ENCODE measurements at places on chromosomes 5 and 9.

DNA sequence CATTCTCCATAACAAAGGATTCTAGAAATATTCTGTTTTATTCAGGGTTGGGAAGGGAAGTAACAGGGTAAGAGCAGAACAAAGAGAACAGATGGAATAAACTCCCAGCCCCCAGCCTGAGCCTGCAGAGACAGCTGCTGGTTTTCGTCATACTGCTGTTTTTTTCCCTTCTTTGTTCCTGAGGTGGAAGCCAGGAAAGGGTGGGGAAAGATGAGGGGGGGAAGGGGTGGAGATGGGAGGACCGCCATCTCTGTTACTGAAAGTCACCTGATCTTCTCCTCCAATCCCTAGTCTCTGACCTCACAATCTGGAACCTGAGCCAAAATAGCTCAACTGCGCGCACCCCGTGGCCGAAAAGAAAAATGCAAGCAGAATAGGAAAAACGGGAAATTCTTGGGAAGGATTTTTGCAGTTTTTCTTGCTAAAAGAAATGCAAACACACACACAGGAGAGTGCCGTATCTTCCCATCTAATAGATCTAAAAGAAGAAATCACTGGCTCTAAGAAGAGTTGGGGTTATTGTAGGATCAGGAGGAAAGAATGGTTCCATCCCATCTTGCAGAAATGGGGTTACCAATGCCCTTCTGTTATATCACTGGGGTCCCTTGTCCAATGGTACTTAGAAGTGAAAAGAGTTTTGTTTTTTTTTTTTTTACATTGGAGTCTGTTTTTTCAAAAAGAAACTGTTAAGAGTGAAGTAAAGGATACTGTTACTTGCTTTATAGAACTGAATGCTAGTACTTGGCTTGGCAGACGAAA lies 57.9 kb downstream of the DIAPH1 start:
- DNase-seq = no peak

DNA sequence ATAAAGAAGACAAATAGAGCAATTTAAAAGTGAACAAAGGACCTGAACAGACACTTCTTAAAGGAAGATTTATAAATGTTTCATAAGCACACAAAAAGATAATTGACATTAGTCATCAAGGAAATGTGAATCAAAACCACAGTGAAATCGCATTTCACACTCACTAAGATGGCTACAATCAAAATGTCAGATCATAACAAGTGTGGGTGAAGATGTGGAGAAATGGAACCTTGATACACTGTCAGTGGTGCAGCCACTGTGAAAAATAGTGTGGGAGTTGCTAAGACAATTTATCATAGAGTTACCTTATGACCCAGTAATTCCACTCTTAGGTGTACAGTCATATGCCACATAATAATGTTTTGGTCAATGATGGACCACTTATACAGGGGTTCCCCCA lies 54.5 kb upstream of the HTR4 start:
- DNase-seq = no peak

GRCh38 chr5:113068559-113068958 lies 92.0 kb downstream of the DCP2 start:
- no peak for DNase-seq

- DNase-seq = no peak
These were observed 19.3 kb downstream of the HK3 start for GRCh38 chr5:176879663-176880361.

DNA sequence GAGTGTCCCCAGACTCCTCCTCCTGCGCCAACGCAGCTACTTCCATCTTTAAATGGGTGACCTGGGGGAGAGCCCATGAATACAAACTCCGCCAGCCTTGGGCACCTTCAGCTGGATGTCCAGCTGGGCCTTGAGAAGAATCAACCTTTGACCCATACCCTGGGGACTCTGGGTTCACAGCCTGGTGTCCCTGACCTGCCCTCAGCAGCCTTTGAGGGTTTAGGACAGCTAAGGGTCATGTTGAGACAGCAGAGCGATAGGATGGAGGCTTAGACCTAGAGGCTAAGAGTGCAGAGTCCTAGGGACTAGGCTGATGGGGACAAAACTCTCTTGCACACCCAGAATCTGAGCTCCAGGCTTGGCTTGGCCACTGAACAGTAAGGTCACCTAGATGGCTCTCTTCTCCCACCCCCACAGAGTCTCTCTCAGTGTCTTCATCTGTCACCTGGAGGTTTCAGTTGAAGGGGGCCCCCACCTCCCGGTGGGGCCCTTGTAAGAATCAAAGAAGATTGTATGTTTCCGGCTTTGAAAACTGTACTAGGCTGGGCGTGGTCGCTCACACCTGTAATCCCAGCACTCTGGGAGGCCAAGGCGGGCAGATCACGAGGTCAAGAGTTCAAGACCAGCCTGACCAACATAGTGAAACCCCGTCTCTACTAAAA lies 6.7 kb upstream of the AQP3 start:
- DNase-seq = no peak

GRCh38 chr9:107632216-107632615 lies 142.6 kb upstream of the KLF4 start:
- DNase-seq = no peak

- no peak for DNase-seq
These were observed 138.6 kb upstream of the SPEF2 start for GRCh38 chr5:35478856-35479682.

GRCh38 chr5:936149-937144 lies 43.8 kb downstream of the TRIP13 start:
- DNase-seq = no peak

GRCh38 chr9:84304166-84304565 lies 36.4 kb downstream of the SLC28A3 start:
- DNase-seq = no peak
